ENCODE measurements at places on chromosomes 13 and 19.

DNA sequence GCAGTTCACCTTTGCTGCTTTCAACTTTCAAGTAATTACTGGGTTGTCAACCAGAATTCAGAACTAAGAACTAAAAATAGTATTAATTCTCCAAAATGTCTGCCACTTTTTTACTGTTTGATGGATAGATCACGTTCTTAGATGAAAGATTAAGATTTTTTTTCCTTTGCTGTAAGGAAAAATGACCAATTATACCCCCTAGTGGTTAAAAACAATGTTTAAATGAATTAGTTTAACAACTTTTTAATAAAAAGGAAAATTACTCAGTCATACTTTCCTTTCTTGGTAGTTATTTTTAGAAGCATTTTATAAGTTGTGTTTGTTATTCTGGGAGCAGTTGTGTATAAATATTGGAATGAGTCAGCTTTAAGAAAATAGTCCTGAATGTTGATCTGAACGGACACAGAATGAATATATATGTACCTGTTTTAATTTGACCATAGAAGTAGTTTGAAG, 4.6 kb downstream of the TM9SF2 start:
- no peak for DNase-seq
- H3K27ac ChIP-seq: no peak overlapping the region
- H3K36me3 ChIP-seq: peaks cover 28% of the 10 kb centered on the region
- peaks cover 30% of the 10 kb centered on the region for H3K4me1 ChIP-seq
- no peaks in the 10 kb centered on the region for H3K27me3 ChIP-seq

- H3K36me3 ChIP-seq: peaks cover 9% of the 10 kb centered on the region
- no peaks in the 10 kb centered on the region for H3K27me3 ChIP-seq
- DNase-seq: no peak
- H3K4me1 ChIP-seq: peaks cover 28% of the 10 kb centered on the region
- H3K4me3 ChIP-seq: no peak overlapping the region
These were observed 125.9 kb downstream of the SIPA1L3 start for GRCh38 chr19:38032951-38033350.

DNA sequence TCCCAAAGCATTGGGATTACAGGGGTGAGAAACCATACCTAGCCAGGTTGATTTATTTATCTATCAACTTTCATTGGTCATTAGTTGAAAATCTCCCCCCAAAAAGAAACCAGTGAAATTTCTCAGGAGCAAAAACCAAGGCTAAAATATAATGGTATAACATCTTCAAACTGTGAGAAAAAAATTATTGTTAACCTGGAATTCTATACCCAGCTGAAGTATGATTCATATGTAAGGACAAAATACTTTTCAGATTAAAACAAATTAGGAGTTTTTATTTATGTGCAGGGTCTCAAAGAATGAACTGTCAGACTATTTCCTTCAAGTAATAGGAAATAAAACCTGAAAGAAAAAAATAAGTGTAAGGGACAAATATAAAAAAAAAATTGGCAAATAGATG, 1053.9 kb downstream of the UQCRFS1 start:
- H3K27me3 ChIP-seq: peaks cover 7% of the 10 kb centered on the region
- no peaks in the 10 kb centered on the region for H3K4me1 ChIP-seq
- H3K4me3 ChIP-seq: no peak overlapping the region
- no peak overlapping the region for H3K27ac ChIP-seq
- no peaks in the 10 kb centered on the region for H3K36me3 ChIP-seq
- DNase-seq: no peak

- H3K36me3 ChIP-seq: no peaks in the 10 kb centered on the region
- no peak overlapping the region for H3K4me3 ChIP-seq
- no peaks in the 10 kb centered on the region for H3K27me3 ChIP-seq
- DNase-seq: no peak
- peaks cover 6% of the 10 kb centered on the region for H3K4me1 ChIP-seq
These were observed 3.0 kb downstream of the GTPBP3 start for GRCh38 chr19:17340302-17340870.

DNA sequence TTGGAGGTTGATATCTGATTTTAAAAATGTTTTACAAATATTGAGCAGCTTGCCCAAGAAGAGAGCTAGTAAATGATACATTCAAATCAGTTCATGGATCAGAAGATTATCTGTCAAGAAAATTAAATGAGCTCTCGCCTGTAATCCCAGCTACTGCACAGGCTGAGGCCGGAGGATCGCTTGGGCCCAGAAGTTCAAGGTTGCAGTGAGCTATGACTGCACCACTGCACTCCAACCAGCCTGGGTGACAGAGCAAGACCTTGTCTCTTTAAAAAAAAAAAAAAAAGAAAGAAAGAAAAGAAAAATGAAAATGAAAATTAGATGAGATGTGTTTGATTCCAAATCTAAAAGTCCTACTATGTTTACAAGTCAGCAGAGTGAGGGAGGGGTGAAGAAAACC, 2.4 kb downstream of the SPART start:
- H3K4me3 ChIP-seq: peak overlapping the region; percentile 99
- peaks cover 39% of the 10 kb centered on the region for H3K4me1 ChIP-seq
- no peak overlapping the region for H3K27ac ChIP-seq
- no peaks in the 10 kb centered on the region for H3K27me3 ChIP-seq
- no peaks in the 10 kb centered on the region for H3K36me3 ChIP-seq

- H3K4me3 ChIP-seq: no peak overlapping the region
- no peak overlapping the region for H3K27ac ChIP-seq
- H3K36me3 ChIP-seq: no peaks in the 10 kb centered on the region
- no peaks in the 10 kb centered on the region for H3K27me3 ChIP-seq
- no peak for DNase-seq
These were observed 1566.5 kb upstream of the SLC10A2 start for GRCh38 chr13:104632736-104633135.

GRCh38 chr19:6610934-6611852, 20.2 kb upstream of the CD70 start:
- no peak for DNase-seq
- peaks cover 47% of the 10 kb centered on the region for H3K27me3 ChIP-seq
- H3K27ac ChIP-seq: no peak overlapping the region
- H3K4me1 ChIP-seq: no peaks in the 10 kb centered on the region
- no peaks in the 10 kb centered on the region for H3K36me3 ChIP-seq

DNA sequence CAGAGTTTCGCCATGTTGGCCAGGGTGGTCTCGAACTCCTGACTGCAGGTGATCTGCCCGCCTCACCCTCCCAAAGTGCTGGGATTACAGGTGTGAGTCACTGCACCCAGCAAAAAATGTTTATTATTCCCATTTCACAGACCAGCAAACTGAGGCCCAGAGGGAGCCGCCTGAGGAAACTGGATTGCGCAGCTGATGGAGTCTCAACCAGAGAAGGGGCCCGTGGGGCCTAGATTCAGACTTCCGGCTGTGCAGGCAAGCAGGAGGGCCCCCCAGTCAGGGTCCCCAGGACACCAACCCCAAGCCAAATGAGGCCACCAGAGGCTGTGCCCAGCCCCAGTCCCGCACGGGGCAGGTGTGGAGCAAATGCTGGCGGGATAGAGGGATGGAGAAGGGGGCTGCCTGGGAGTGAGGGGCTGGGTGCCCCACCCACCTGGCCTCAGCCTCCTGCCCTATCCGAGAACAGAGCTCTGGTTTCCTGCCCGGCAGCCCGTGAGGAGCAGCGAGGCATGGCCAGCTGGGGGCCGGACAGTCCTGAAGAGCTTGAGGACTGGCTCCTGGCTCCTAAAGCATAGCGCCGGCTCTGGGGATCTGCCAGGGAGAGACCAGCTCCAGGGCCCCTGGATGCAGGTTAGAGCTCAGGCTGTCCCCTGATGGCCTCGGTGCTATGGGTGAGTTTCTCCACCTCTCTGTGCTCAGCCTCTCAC, 22.0 kb downstream of the MISP start:
- H3K4me1 ChIP-seq: no peaks in the 10 kb centered on the region
- no peak overlapping the region for H3K4me3 ChIP-seq
- no peak for DNase-seq
- peaks cover 2% of the 10 kb centered on the region for H3K27me3 ChIP-seq
- no peak overlapping the region for H3K27ac ChIP-seq

- no peaks in the 10 kb centered on the region for H3K27me3 ChIP-seq
- no peak for DNase-seq
- no peaks in the 10 kb centered on the region for H3K36me3 ChIP-seq
- no peak overlapping the region for H3K4me3 ChIP-seq
These were observed 307.9 kb downstream of the HS6ST3 start for GRCh38 chr13:96397807-96398206.

DNA sequence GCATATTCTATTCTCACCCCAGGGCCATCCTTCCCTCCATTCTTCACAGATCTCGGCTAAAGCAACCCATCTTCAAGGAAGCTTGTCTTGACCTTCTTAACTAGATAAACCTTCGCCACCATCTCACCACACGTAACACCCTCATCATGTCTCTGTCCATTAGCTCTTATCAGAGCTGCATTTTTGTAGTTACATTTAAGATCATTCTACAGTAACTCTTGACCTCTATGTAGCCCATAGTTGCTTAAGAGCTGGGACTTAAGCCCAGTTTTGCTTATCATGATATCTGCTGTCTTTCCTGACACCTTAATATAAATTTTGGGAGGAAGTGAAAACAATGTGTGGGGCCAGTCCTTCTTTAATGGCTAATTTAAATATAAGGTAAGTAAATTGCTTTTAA, 345.1 kb downstream of the MTUS2 start:
- no peak for DNase-seq
- H3K27ac ChIP-seq: no peak overlapping the region
- H3K4me1 ChIP-seq: peaks cover 9% of the 10 kb centered on the region
- no peak overlapping the region for H3K4me3 ChIP-seq

DNA sequence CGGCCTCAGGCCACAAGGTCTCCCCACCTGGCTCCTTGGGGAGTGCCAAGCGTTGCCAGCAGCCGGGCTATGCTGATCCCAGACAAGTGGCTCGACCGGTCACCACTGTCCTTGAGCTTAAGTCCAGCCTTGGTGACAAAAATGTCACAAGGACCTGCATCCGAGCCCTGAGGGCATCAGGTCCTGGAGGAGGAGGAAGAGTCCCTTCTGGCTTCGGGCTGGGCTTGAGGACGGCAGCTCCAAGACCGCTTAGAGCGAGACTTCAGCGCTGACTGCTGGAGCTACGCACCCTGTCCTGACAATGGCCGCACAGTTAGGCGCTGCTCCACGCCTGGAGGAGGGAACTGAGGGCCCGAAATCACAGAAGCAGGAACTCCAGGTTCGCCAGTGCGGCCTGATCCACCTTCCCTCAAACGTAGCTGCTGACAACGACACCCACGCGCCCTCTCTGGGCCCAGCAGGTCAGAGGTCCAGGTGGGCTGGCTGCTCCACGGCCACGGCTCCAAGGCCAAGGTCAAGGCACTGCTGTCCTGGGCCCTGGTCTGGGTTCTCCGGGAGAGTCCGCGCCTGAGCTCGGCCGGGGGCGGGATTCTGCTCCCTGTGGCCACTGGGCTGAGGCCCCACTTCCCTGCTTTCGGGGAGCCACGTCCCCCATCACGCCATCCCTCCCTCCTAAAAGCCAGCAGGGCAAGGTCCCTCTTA, 7.0 kb downstream of the SBNO2 start:
- no peak overlapping the region for H3K27ac ChIP-seq
- H3K4me3 ChIP-seq: no peak overlapping the region
- peaks cover 7% of the 10 kb centered on the region for H3K36me3 ChIP-seq
- H3K27me3 ChIP-seq: no peaks in the 10 kb centered on the region
- DNase-seq: no peak

DNA sequence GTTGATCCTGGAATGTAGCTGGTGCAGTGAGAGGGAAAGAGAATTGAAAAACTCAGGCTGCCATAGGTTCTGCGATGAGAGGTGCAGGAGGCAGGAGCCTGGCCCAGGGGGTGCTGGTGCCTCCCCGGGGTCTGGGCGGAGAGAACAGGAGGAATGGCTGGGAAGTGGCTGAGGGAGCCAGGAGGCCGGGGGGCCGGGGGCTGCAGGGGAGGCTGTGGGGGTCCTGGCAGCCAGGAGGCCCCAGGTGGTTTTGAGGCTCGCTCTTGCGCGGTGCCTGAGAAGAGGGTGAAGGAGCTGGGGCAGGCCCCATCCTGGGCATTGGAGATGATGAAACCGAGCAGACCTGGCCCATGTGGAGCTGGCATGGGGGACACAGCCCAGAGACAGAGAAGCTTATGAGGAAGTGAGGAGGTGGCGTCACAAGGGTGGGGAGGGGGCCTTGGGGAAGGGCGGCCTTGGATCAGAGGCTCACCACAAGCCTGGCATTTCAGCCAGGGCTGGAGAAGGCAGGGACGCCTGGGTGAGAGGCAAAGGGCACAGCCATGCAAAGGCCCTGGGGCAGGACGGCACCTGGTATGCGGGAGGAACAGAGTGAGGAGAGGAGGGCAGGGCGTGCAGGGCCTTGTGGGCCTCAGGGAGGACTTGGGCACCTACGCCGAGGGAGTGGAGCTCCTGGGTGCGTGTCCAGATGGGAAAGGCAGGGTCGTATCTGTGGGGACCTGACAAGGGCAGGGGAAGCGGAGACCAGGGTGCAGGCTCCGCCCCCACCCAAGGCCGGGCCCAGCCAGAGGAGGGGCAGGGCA, 1.3 kb upstream of the TEKTIP1 start:
- H3K36me3 ChIP-seq: peaks cover 3% of the 10 kb centered on the region
- H3K4me1 ChIP-seq: no peaks in the 10 kb centered on the region

- no peak for DNase-seq
- no peaks in the 10 kb centered on the region for H3K4me1 ChIP-seq
- H3K27me3 ChIP-seq: no peaks in the 10 kb centered on the region
- H3K4me3 ChIP-seq: no peak overlapping the region
- H3K27ac ChIP-seq: no peak overlapping the region
- peaks cover 21% of the 10 kb centered on the region for H3K36me3 ChIP-seq
These were observed 98.0 kb downstream of the ESD start for GRCh38 chr13:46698910-46699460.

DNA sequence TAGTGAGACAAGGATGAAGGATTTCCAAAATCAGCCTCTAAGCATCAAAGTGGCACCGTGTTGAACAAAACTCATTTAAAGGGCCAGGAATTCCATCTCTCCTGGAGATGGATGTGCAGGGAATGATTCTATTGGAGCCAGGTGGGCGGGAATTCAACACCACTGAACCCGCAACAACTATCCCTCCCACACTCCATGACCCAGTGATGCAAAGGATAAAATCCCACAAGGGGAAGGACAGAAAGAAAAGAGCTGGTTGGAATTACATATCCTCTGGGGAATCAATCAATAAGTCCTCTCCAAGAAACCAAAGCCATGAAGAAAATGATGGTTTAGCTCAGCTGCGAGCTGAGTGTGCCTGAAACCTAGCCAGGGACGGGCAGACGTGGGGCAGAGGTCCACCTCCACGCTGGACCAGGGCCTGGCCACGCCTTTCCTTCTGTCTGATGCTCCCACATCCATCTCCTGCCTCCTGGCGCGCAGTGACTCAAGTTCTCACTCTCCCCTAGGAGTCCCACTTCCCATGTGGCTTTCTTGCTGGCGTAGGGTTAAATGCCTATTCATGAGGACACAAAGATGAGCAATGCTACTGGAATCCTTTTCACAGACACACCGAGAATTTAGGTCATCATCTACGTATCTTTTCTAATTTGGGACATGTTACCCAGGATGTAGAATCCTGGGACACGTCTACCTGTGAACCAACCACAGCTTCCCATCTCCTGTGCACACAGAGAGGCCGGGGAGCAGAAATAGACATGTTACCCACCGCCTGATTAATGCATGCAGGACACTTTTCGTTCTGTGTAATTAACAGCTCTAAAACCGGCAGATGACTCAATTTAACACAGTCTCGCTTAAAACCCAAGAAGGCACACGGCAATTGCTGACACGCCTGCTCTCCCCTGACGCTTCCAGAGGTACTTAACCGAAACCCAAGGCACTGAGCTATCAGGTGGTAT, 48.6 kb downstream of the PEPD start:
- H3K27ac ChIP-seq: peak overlapping the region; percentile 51
- no peak overlapping the region for H3K4me3 ChIP-seq
- peaks cover 13% of the 10 kb centered on the region for H3K36me3 ChIP-seq
- DNase-seq: no peak
- peaks cover 4% of the 10 kb centered on the region for H3K4me1 ChIP-seq
